ENCODE measurements at places on chromosomes 6 and 20.

GRCh38 chr20:37385659-37386504, 39.9 kb downstream of the SRC start:
- DNase-seq: no peak

- no peak for DNase-seq
Measured at GRCh38 chr20:63810730-63811490, 20.2 kb downstream of the ZBTB46 start.

GRCh38 chr6:116974526-116975316, 97.7 kb downstream of the RFX6 start:
- DNase-seq: no peak

DNA sequence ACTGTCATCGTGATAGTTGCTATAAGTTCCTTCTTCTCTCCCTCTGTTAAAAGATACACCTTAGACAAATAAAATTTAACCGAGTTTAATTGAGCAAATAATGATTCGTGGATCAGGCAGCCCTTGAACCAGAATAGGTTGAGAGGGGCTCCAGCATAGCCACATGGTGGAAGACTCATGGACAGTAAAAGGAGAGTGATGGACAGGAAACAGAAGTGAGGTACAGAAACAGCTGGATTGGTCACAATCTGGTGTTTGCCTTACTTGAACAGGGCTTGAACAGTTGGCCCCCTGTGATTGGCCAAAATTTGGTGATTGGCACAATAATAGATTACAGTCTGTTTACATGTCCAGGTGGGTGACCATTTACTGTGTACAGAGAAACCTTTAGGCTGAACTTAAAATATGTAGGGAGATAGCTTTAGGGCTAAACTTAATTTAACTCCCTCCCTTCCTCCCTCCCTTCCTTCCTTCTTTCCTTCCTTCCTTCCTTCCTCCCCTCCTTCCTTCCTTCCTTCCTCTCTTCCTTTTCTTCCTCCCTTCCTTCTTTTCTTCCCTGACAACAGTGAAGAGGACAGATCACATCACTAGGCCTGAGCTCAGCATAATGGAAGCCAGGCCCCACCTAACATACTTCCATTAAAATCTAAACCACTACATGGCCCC, 531.8 kb upstream of the JARID2 start:
- DNase-seq: no peak

DNA sequence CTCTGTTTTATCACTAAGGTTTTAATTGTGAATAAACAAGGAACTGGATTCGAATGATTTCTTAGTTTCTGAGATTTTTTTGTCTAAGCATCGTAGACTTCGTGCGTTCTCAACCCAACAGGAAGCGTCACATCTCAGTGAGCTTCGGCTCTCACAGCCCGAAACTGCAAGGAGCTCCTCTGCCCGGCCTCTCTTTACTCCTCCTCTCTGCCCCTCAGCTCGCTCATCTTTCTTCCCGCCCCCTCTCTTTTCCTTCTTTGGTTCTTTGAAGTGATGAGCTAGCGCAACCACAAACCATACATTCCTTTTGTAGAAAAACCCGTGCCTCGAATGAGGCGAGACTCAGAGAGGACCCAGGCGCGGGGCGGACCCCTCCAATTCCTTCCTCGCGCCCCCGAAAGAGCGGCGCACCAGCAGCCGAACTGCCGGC, 480 bp upstream of the NT5E start:
- DNase-seq: no peak

- no peak for DNase-seq
Measured at GRCh38 chr6:143531720-143532499, 20.4 kb upstream of the FUCA2 start.

DNA sequence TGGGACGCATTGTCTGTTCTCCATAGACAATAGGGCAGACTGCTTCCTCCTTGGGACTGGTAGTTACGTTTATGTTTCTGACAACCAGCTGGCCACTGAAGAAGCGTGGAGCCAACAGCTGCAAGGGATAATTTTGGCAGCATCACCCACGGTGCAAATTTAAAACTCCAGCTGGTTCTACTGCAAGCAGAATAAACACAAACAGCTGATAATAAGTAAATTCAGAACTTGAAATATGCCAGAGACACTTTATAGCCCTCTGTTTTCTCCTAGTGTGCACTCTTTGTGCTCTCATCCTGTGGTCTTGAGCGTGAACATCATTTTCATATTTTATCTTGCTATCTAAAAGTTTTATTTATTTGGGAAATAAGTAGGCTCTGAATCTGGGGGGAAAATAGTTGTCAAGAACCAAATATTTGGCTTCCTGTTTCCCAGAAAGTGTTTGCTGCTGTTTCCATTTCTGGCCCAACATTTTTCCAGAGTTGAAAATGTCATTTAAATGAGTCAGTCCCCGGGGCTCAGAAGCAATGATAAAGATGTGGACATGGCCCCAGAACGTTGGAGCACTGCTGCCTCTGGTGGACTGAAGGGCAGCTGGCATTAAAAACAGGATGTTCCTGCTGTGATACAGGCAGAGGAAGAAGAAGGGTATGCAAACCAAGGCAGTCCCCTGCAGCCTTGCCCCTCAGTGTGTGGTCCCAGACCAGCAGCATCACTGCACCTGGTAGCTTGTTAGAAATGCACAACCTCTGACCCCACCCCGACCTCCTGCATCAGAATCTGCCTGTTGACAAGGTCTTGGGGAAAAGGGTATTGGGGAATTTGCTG, 12.5 kb upstream of the THBD start:
- DNase-seq: no peak

DNA sequence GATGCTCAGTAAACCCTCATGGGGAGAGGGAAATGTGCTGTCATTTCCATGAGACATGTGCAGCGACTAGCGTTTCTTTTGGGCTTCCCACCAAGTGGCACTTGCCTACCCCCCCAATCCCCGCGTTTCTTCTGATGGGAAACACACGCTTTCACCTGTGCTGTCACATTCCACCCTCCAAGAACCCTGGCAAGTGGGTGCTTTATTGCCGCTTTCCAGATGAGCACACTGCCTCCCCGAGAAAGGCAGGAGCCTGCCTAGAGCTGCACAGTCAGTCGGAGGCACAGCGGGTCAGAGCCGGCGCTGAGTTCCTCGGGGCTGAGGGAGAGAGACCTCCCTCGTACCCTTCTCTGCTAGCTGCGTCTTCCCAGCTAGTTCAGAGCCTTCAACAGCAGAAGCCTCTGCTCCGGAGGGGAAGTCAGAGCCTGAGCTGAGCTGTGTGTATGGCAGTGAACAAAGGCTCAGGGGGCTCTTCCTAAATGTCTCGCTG, 12.3 kb upstream of the CCDC167 start:
- DNase-seq: no peak

DNA sequence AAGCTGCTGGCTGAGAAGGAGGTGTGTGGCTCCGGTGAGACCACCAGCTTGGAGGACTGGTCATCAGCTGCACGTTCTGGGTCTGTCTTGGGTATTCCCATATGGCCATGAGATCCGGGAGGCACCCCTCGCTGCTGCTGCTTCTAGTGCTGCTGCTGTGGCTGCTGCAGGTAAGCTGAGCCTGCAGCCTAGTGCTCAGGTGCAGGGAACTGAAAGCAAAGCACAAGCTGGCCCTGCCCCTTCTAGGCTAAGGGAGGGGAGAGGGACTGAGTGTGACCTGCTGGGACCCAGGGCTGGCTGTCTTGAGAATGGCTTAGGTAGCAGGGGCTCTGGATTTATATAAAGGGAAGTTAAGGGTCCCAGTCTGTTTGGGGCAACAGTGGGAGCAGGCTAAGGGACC, 403 bp downstream of the CDH26 start:
- DNase-seq: no peak

DNA sequence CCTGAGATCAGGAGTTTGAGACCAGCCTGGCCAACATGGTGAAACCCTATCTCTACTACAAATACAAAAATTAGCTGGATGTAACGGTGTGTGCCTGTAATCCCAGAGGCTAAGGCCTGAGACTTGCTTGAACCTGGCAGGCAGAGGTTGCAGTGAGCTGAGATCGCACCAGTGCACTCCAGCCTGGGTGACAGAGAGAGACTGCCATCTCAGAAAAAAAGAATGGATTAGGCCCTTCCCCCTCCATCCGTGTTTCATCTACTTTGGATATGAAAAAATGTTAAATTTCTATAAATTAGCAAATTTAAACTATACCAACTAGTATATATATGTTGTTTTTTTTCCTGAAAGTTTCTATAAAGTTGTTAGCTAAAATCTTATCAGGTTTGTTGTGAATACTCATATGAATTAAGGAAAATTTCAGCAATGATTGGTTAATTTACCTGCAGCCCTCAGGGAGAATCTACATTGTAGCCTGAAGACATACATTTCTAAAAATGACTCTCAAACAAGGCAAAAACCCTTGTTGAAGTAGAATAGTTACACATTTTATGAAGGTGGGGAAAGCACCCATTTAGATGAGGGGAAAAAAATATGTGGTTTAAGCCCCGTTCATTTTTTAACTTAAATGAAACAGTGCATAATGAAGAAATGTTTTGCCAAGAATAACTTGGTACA, 120.9 kb downstream of the TIAM2 start:
- DNase-seq: no peak

GRCh38 chr6:132167929-132168892, 217.0 kb upstream of the CCN2 start:
- DNase-seq: no peak

DNA sequence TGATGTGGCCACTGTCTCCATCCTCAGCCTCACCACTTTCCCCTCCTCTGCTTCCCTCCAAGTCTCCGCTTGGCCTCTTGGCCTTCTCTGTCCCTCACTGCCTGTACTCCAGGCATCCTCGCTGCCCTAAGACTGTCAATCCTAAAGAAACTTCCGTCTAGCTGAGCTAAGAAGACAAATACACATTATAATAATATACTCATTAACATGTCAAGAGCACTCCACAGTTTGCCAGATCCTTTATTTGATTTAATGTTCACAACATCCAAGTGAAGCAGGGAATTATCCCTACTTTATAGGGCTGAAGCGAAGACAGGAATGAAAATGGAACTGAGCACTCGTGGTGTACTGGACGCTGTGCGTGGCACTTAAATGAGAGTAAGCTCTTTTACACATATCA, 72.4 kb upstream of the SLC22A23 start:
- no peak for DNase-seq

DNA sequence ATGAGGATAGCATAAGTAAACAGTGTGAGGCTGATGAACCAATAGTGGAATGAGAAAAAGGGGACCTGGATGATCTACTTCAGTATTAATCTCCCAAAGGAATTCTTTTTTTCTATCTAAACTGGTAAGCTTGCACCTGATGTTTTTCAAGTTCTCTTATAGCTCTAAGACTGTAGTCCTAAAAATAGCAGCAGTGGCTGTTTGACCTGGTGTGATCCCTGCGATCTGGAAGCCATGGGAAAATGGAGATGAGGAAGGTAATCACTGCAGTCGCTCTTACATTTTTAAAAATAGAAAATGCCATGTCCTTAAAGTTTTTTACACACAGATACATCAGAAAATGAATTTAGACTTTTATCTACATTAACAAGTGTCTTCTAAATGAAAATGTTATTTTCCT, 926.4 kb upstream of the SLC35B3 start:
- DNase-seq: no peak

Data from cortex of kidney (tissue), 1 donor.